ENCODE measurements at places on chromosomes 1 and 21. TPM values are rescaled to one million over a fixed set of nuclear protein-coding genes. Genes with fewer than 3 reads are reported as not detected.

Gene OR2L2
- 0.11 TPM for total RNA-seq

DNA sequence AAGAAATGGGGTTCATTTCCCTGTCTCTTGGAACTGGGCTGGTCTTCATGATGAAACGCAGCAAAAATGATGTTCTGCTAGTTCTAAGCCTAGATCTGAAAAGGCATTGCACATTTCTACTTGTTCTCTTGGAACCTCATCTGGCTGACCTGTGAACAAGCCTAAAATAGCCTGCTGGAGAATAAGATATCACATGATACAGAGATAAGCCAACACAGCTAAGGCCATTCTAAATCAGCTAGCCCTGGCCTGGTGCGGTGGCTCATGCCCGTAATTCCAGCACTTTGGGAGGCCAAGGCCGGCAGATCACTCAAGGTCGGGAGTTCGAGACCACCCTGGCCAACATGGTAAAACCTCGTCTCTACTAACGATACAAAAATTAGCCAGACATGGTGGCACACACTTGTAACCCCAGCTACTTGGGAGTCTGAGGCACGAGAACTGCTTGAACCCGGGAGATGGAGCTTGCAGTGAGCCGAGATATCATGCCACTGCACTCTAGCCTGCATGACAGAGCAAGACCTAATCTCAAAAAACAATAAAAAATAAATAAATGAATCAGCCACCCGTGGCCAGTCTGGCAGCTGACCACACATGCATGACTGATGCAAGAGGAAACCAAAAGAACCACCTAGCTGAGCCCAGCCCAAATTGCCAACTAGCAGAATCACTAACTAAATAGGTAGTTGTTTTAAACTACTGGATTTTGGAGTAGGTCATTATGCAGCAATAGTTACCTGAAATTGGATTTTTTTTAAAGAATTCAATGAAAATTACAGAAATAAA, 18.0 kb downstream of the CD244 start:
- DNase-seq, result no peak

DNA sequence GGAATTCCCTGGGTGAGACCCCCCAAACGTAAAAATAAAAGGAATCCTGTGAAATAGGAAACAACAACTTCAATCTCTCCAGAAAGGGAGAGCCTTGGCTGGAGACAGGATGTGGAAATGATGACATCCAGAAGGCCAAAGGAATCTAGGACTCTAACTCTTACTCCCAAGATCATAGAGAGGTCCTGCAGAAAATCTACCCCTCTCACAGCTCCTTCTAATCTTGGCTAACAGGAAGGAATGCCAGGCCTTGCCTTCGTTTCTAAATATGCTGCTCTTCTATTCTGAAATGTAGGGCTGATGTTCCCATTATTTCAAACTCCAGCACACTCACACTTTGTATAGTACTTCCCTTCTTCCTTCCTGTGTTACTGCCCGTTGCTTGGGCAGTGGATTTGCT, 40.7 kb downstream of the ARHGEF11 start:
- DNase-seq, result no peak

DNA sequence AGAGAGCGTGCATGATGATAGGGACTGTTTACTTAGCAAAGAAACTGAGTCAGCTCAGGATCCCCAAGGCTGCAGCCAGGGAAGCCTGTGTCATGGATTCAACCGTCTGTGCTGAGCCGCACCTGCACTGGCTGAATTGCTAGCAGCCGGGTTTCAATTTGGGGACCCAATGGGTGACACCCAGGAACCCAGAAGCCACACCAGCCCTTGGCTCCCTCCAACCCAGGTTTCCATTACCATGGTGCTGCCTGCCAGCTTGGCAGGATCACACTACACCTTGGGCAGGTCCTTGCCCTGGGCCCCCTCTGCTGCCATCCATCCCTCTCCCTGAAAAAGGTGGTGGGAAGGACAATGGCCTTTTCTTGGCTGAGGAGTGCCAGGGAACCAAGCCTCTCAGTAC, 64.0 kb upstream of the CLDN14 start:
- no peak for DNase-seq

DNA sequence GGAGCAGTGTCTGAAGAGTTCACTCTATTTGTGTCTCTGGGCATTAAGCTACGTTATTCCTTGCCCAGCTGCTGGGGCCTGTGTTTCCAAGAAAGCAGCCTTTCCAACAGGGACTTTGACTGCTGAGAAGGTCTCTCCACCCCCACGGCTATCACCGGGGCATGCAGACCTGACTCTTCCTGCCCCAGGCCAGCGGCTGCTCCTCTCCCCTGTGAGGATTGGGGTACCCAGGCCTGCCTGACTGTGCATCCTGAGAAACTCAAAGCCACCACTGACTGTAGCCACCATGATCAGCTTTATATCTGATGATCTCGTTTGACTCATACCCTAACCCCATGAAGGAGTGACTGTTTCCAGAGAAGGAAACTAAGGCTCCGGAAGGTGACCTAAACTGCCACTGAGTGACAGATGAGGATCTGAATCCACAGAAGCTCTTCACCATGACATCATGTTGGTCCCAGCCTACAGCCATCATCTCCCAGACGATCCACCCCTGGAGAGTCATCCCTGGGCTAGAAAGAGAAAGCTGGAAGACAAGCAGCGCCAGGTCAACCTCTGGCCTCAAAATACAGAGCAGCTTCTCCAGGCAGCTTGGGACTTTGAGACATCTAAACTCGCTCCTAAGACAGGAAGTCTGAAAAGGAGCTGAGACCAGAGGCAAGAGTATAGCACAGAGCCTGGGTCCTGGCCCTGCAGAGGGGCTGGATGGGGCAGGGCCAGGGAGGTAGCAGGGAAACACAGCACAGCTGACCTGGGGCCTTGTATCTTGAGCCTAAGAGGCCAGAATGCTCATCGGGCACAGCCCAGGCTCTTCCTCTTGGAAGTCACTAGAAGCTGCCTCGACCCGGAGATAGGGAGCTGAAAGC, 244.0 kb upstream of the VAMP3 start:
- no peak for DNase-seq

All from H9 (cell line).